ENCODE measurements at places on chromosomes 4 and X. TPM values are rescaled to one million over a fixed set of nuclear protein-coding genes. Genes with fewer than 3 reads are reported as not detected.

DNA sequence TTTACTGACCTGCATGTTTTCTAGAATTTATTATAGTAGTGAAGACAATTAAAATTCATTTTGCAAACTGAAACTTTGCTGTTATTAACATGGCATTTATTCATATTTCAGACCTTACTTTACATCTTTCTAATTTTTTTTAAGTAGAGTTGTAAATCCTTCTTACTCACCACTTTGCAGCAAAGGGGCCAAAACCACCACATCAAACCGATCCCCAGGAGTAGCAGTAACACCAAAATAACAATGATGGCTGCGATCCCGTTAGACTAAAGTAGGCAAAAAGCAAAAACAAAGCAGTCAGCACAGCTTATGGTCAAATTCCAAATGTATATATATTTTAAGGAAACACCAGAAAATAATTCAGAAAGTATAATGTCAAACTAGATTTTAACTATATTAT is 64.7 kb downstream of the ANTXR2 start:
- no peak for DNase-seq

GRCh38 chrX:153495362-153495751 is 577 bp downstream of the BGN start:
- no peak for DNase-seq

HCFC1 gene
- total RNA-seq, result 20.7 TPM

DNA sequence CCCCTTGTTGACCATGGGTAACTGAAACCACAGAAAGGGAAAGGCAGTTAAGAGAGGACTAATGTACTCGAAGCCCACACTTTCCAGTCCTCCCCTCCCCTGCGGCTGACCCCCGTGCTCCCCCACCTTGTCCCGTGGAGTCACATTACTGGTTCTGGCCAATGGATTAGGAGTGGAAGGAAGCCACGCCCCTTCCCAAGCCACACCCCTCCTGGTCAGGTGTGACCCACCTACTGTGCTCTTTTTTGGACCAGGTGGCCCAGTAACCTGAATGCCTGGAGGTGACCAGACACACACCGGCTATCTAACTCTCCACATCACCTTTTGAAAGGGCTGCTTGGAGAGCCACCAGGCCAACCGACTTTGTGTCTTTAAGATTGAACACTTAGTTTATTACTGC is 109.3 kb upstream of the MSX1 start:
- DNase-seq, result no peak

- DNase-seq, result no peak
Observed at GRCh38 chr4:74838746-74839370, 44.5 kb upstream of the BTC start.

DNA sequence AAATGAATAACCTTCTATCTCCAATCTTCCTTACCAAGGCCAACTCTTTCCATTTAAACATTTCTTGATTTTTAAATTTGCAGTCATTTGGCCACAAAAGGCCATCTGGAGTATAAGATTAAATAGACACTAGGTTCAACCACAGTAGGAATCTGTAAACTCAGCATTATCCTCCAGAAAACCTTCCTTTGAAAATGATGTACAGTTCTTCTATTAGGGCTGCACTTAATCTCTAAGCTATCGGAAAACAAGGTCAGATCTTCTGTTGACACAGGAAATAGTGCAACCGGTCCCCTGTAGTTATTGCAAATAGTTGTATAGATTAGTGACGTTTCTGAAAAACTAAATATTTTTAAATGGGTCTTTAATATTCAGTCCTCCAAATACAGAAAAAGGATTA is 359.0 kb upstream of the ATOH1 start:
- DNase-seq, result no peak

DNA sequence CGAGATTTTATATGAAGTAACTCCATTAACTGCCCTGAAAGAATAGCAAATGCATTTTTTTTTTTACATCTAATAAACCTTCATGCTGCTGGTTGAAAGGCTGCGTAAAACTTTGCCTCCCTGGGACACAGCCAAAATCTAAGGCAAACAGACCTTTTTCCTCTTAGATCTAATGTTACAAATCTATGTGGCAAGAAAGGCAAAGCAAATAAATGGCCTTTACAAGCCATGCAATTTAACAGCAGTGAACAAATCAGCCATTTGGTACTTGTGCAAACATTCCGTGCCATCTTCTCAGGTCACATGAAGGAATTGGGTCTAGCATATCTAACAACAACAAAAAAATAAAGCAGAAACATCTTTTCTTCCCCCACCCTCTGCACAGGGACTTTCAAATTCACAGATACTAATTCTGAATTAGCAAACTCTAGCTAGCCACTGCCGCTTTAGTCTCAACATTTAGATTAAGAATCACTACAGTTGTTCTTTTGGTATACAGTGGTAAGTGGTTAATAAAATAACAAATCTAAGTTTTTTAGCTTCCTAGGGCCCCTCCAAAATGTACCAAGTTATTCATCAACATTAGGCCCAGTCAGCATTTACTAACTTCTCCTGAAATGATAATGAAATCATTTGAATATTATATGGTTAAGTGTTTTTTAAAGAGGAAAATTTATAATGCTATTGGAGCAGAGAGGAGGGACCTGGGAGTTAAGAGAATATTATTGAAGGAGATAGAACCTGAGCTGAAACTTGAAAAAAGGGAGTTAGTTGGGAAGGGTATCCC is 593.8 kb downstream of the SMARCA1 start:
- DNase-seq, result no peak

- DNase-seq, result no peak
Observed at GRCh38 chrX:131322651-131323050, 33.5 kb upstream of the IGSF1 start.

- no peak for DNase-seq
Observed at GRCh38 chr4:26719954-26720552, 136.2 kb downstream of the TBC1D19 start.

DNA sequence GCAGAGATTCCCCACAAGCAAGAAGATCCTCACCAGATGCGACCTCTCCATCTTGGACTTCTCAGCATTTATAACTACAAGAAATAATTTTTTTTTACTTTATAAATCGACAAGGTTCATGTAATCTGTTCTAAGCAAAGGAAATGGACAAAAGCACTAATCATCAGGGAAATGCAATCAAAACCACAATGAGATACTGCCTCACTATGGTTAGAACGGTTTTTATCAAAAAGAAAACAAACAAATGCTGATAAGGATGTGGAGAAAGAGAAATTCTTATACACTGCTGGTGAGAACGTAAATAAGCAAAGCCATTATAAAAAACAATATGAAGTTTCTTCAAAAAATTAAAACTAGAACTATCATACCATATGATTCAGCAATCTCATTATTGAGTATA is 1382.6 kb downstream of the ARAP2 start:
- no peak for DNase-seq

DNA sequence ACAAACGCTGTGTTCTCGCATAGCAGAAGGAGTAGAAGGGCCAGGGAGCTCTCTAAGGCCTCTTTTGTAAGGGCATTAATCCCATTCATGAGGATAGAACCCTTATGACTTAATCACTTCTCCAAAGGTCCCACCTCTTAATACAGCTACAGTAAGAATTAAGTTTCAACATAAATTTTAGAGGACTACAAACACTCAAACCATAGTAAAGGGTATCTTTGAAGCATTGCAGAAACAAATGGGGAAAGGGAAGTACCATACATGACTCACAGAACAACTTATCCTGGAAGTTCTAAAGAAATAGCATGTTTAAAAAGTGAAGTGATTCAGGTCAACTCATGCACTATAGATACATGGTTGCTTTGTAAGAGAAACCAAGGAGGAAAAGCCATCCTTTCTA is 680.8 kb downstream of the RPA4 start:
- peak; percentile 14 for DNase-seq

GRCh38 chrX:33277046-33277445 is 65.7 kb upstream of the DMD start:
- no peak for DNase-seq

MEPE gene
- total RNA-seq, result not detected

GRCh38 chr4:47525154-47525819 is 40.2 kb downstream of the ATP10D start:
- DNase-seq, result no peak

PNMA5 gene
- not detected for total RNA-seq

BEX1 gene
- total RNA-seq, result 52.2 TPM

DNA sequence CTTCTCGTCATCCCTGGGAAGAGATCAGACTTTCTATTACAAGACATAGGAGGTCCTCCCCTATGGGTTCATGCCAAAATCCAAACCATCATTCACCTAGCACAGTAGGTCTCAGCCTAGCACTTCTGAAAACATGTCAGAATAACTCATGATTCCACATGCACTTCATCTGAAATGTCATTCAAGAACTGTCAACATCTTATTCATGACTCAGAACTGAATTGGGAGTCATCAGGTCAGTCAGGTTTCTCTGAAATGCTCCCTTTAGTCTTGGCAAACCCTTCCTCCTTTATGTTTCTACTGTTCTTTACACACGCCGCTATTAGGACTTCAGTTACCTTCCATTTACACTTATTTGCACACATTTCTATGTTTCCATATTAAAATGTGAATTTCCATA is 67.2 kb downstream of the ANTXR2 start:
- DNase-seq, result no peak

DNA sequence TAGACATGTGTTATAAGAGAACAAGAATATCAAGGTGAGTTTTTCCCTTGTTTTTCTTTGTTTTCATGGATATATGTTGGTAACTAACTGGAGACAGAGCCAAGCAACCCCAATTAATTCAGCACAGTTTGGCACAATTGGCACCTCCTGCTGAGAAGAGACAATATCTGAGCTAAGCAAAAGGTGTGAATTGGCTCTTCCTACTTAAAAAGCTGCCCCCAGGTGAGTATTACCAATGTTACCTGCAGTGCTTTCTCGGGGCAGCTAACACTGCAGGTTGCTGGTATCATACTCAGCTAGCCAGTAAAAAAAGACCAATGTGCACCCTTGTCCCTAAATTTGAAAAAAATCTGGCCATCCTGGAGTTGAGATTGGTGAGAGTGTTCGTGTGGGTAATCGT is 871.2 kb upstream of the TENM3 start:
- DNase-seq, result peak; percentile 31

- DNase-seq, result no peak
Observed at GRCh38 chr4:1035510-1035909, 24.1 kb downstream of the FGFRL1 start.

DNA sequence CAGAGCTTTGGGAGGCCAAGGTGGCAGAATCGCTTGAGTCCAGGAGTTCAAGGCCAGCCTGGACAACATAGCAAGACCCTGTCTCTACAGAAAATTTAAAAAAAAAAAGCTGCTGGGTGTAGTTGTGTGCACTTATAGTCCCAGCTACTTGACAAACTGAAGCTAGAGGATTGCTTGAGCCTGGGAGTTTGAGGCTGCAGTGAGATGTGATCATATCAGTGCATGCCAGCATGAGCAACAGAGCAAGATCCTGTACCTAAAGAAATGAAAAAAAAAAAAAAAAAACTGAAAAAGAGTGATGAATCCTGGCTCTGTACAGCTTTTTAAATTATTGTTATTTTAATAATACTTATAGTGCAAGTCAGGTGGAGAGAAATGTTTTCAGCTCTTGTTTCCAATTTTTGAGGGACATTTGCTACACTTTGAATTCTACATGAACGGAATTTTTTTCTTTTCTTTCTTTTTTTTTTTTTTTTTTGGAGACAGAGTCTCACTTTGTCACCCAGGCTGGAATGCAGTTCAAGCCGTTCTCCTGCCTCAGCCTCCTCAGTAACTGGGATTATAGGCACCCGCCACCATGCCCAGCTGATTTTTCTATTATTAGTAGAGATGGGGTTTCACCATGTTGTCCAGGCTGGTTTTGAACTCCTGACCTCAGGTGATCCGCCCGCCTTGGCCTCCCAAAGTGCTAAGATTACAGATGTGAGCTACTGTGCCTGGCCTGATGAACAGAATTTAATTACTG is 215.6 kb downstream of the FSTL5 start:
- DNase-seq, result no peak

DNA sequence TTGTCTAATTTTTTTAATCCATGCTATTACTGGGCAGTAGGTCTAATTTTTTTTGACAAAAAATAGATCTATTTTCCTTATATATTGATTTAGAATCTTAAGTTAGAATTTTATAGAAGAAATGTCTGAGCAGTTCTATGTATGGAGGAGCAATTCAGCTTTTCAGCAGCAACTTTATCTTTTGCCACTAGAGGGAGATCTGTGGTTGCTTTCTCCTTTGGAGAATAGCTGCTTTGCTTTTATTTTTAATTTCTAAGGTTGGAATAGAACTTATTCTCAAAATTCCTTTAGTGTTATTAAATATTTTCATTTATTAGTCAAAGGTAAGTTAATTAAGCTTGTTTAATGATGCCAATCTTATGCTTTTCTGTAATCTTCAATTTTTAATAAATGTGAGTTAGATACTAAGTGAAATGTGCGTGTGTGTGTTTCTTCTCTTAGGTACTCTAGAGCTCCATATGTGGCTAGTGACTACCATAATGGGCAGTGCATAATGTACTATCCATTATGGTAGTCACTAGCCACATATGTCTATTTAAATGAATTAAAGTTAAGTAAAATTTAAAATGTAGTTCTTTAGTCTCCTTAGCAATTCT is 29.3 kb downstream of the FAM199X start:
- DNase-seq, result peak; percentile 36

FGA gene
- not detected for total RNA-seq

GRCh38 chrX:45762699-45763647 is 562.3 kb upstream of the DIPK2B start:
- DNase-seq, result no peak

DNA sequence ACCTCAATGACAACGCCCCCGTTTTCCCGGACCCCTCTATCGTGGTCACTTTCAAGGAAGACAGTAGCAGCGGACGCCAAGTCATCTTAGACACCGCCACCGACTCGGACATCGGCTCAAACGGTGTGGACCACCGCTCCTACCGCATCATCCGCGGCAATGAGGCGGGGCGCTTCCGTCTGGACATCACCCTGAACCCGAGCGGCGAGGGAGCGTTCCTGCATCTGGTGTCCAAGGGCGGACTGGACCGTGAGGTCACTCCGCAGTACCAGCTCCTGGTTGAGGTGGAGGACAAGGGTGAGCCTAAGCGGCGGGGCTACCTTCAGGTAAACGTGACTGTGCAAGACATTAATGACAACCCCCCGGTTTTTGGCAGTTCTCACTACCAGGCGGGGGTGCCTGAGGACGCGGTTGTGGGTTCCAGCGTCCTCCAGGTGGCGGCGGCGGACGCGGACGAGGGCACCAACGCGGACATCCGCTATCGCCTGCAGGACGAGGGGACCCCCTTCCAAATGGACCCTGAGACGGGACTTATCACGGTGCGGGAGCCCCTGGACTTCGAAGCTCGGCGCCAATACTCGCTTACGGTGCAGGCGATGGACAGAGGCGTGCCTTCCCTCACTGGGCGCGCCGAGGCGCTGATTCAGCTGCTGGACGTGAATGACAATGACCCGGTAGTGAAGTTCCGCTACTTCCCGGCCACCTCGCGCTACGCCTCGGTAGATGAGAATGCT is 2.2 kb downstream of the FAT4 start:
- DNase-seq, result peak; percentile 66

DNA sequence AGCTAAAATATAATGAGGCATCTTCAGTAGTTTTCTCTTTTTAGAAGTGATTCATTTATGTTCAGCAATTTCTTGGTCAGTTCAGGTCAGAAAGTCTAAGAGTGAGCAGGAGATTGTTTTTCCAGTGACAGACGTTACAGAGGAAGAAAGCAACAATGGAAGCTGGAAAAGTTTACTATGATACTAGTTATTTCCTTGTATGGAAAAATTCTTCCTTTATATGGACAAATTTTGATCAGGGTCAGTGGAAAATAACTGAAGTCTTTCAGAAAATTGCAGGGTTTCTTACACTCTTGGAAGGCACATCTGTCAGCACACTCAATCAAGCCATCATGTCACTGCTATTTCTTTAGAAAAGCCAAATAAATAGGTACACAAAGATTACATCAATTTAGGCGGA is 1120.7 kb downstream of the FAT4 start:
- no peak for DNase-seq

TMEM154 gene
- total RNA-seq, result 3.0 TPM

GRCh38 chrX:150693725-150694574 is 754 bp downstream of the MTMR1 start:
- peak; percentile 52 for DNase-seq

RIBC1 gene
- total RNA-seq, result 0.62 TPM

Measured in neural progenitor cell (in vitro differentiated cells).